ENCODE measurements at places on chromosomes 1 and 21. TPM values are rescaled to one million over a fixed set of nuclear protein-coding genes. Genes with fewer than 3 reads are reported as not detected.

SERTAD4 gene
- total RNA-seq = not detected

EDARADD gene
- 0.60 TPM for total RNA-seq

GPA33 gene
- 0.76 TPM for total RNA-seq

CRP gene
- not detected for total RNA-seq

APCS gene
- total RNA-seq = not detected

RNF186 gene
- total RNA-seq = not detected

All from activated naive CD4-positive, alpha-beta T cell treated with anti-CD3 and anti-CD28 coated beads, Interleukin-2, amount 50 U/mL, for 72 hours (primary cell).